Caudate nucleus (tissue), 63 donors: ENCODE measurements at places on chromosomes 11 and 22.
A peak's percentile ranks its signal among the peaks of the same experiment; 100 is the strongest.

DNA sequence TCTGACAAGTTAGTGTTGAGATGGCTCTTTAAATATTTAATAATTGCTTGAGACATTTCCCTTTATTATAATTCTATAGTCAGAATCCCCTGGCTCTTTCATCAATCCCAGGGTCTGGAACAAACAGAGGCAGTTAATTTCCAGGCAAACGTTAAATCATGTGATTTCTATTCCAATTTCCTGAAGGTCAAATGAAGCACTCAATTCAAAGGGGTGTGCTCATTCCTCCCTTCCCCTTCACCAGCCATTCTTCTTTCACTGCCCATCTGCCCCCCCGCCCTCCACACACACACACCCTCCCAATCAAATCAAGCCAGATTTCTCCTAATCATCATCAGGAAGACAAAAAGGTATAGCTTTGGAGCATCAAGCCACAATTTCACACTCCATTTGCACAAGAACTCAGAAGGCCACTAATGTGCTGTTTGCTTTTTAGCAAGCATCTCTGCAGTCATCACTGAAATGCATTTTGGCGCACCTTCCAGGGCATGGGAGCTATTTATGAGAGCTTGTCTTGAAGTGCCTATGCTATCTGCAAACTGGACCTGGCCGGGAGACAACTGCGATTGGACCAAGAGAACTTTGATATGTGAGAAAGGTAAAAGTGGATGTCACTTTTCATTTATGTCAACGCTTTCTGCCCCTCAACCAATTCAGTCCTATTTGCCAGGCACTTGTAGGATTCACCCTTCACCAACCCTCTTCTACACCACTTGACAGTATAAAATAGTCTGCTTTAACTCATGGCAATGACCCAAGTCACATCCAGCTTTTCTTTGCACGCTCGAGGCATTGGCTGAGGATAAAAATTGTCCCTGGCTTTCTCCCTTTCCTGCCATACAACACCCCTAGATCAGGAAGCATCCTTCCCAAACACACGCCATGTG is 315.1 kb upstream of the API5 start:
- DNase-seq: no peak

DNA sequence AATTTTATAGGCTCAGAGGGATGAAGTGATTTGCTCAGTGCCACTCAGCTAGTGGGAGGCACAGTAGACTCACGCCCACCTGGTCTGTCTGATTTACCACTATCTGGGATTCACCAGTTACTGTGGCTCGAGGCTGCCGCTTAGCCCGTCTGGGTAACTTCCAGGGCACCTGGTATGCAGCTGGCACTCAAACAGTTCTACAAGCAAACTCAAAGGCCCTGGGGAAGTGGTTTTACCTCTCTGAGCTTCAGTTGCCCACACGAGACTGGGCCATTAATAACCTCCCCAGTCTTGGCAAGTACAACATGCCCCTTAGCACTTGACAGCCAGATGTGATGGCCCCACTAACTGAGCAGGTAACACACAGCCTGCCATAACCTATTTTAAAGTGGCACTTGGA is 2.6 kb downstream of the GDPD5 start:
- no peak for DNase-seq

- peak; percentile 32 for DNase-seq
These were observed 96.9 kb downstream of the FEZ1 start for GRCh38 chr11:125398994-125399640.

DNA sequence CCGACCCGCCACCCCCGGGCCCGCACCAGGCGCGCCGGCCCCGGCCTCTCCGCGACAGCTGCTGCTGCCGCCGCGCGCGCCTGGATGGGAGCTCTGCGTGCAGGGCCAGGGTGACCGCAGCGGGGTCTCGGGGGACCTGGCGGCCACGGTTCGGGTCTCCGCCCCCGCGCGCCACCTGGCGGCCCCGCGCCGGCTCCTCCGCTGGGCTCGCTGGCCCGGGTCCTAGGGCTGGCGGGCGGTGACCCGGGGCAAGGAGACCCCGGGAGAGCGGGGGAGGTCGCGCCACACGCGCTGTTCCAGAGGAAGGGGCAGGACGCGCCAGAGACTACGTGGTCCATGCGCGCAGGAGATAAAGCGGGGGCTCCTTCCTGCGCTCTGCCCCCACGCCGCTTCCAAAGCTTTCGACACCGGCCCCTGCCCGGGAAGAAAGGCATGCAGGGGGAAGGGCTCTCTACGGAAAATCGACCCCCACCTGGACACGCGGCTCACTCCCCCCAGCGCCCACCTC is 562 bp downstream of the SHANK2 start:
- DNase-seq: no peak

DNA sequence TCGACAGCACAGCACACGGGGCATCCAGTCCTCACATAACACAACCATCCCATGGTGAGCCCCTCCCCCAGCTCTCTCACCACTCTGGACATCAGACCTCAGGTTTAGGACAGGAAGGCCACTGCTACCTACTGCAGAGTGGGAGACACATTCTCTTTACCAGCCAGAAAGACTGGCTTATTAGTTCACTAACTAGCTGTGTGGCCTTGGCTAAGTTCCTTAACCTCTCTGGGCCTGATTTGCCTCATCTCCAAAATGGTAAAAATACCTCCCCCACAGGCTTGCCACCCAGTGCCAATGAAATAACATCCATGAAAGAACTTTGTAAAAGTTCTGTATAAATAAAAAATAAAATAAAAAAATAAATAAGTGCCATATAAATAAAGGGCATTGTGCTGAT is 32.1 kb downstream of the USH1C start:
- no peak for DNase-seq

GRCh38 chr11:84965484-84965883 is 661.7 kb downstream of the DLG2 start:
- DNase-seq: no peak

DNA sequence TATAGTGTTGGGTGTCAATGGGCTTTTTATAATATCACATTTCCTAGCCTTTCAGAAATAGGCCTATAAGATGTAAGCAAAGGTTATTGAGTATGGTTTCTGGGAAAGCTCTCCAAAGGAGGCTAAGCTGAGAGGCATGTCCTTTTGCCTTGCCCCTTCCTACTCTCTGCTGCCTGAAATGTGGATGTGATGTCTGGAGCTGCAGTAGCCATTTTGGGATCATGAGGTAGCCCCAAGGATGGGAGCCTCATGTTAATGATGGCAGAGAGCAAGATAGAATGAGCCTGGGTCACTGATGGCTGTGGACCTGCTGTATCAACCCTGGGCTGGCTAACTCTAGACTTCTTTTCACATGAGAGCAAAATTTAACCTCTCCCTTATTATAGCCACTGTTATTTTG is 29.0 kb downstream of the RPS6KA4 start:
- DNase-seq: no peak

DNA sequence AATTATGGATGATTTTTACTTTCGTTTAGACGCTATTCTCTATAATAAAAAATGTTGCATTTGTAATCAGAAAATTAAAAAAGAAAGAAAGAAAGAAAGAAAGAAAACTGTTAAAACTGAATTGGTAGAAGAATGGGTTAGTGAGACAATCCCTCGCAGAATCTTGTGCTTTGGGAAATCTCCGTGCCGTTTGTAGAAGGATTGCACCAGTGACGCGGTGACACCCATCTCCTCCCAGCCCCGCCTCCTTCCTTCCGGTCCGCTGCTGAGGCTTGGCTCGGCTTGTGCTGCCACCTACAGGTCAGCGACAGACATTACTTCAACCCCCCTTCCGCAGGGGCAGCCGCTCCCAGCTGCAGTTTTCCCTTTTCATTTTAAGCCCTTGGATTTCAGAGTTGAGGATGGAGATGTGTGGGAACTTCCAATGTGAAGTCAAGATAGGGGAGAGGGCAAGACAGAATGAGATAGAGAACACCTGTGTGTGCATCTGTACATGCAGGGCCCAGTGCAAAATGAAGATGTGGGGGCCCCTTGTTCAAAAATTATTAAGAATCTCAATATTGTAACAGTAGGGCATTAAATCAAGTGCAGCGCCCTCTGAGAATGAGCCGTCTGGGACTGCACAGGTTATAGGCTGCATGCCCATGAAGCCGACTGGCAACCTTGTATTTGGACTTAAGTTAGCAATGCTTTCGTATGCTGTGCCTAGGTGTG is 41.1 kb downstream of the TST start:
- peak; percentile 90 for DNase-seq

DNA sequence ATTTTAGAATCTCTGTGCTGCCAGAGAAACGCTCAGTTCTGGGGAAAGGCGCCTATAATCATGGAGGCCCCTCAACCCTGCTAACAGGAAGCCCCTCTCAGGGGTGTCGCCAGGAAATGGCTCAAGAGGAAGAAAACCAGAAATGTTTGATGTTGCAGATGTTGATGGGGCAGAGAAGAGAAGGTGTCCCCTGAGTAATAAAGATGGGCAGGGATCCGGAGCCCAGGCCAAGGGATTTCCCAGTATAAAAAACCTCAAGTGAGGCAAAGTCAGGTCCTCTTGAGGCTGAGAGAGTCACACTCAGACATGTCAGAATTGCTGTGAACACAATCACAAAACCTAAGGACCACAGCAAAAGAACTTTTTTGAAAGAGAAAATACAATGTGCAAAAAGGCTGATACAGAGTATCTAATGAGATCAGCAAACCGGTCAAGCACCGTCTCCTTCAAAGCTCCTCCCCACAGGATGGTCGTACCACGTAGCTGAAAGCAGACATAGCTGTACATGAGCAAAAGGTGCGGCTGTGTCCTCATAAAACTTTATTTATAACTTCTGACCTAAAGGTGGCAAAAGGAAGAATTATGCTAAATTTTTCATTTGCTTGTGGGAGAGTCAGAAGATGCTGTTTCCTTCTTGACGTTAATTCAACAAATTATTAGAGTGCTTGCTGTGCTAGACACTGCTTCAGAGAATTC is 12.2 kb downstream of the MOV10L1 start:
- no peak for DNase-seq
